ENCODE measurements at places on chromosomes 12 and 14. TPM values are rescaled to one million over a fixed set of nuclear protein-coding genes. Genes with fewer than 3 reads are reported as not detected.
A peak's percentile ranks its signal among the peaks of the same experiment; 100 is the strongest.

DNA sequence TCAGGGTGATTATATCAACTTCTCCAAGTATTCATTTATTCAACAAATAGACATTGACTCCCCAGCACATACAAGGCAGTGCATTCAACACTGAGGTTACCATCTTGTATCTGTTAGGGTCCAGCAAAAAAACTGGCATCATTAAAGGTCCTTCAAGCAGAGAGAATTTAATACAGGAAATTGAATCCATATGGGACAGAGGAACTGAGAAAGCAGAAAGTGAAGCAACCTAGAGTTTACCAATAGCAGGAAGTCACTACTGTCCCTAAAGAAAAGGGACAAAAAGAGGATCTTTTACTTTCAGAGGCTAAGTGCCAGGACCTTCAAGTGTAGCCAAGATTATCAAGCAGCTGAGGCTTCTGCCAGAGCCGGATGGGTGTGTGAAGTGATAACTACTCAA is 237.8 kb upstream of the TBX3 start:
- no peak for DNase-seq

Gene P2RX2
- total RNA-seq, result not detected

GRCh38 chr14:100234511-100234910 is 4.4 kb upstream of the YY1 start:
- no peak for DNase-seq

GRCh38 chr14:90405755-90406154 is 8.9 kb downstream of the CALM1 start:
- no peak for DNase-seq

DNA sequence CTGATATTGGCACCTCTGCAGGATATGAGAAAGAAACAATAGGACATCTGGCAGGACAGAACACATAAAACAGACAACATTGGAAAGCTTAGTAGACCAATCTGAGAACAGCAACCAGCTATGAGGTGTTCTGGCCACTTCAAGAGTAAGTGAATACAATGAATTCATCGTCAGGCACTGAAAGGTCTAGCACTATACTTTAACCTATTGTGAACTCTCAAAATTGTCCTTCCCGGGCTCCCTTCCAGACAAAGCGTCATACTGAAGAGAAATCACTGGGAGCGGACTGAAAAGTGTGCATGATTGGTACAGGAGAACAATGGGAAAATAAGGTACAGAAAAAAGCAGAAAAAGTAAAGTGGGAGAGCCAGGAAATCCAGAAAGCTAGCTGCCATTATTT is 75.8 kb downstream of the LRP6 start:
- DNase-seq, result peak; percentile 39

- peak; percentile 60 for DNase-seq
Observed at GRCh38 chr12:9925705-9926393, 6.3 kb downstream of the CLEC2A start.

DNA sequence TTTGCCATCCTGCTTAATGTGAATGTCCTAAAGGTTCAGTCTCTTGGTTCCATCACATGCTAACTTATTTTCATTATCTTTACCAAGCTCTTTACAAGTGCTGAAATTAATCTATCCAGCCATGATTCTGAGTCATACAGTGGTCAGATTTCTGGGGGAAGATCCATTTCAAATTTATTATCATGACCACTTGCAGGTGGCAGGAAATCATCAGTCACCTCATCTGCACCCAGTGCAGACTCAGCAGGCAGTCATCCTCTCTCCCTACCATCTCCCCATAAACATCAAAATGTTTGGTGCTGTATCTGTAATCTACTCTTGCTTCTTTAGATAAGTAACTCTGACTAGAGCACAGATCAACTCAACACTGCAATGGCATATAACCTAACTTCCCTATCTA is 23.5 kb downstream of the ATG14 start:
- no peak for DNase-seq
